ENCODE measurements at places on chromosomes 2 and 18.

GRCh38 chr2:232891621-232892071 is 21.6 kb downstream of the SNORC start:
- DNase-seq, result no peak

GRCh38 chr2:33168425-33168824 is 221.7 kb downstream of the LTBP1 start:
- DNase-seq, result no peak

DNA sequence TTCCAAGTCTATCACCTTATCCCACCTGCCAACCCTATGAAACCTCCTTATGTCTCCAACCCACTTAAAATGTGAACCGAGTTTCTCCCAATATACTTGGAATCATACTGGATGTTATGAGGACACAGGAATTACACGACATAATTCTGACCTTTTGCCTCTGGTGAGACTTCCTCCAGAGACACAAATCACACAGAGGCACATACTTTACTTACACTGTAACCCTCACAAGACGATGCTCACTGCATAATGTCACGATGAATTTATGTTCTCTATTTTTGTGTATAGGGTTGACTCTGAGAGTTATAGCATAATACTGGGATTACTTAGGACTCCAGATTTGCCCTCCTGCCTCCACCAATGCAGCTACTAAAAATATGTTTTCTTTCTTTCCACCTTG is 28.0 kb upstream of the SETBP1 start:
- no peak for DNase-seq

GRCh38 chr2:24359129-24360049 is 947 bp downstream of the ITSN2 start:
- peak; percentile 50 for DNase-seq

GRCh38 chr2:65939687-65940086 is 495.2 kb upstream of the MEIS1 start:
- DNase-seq, result no peak

DNA sequence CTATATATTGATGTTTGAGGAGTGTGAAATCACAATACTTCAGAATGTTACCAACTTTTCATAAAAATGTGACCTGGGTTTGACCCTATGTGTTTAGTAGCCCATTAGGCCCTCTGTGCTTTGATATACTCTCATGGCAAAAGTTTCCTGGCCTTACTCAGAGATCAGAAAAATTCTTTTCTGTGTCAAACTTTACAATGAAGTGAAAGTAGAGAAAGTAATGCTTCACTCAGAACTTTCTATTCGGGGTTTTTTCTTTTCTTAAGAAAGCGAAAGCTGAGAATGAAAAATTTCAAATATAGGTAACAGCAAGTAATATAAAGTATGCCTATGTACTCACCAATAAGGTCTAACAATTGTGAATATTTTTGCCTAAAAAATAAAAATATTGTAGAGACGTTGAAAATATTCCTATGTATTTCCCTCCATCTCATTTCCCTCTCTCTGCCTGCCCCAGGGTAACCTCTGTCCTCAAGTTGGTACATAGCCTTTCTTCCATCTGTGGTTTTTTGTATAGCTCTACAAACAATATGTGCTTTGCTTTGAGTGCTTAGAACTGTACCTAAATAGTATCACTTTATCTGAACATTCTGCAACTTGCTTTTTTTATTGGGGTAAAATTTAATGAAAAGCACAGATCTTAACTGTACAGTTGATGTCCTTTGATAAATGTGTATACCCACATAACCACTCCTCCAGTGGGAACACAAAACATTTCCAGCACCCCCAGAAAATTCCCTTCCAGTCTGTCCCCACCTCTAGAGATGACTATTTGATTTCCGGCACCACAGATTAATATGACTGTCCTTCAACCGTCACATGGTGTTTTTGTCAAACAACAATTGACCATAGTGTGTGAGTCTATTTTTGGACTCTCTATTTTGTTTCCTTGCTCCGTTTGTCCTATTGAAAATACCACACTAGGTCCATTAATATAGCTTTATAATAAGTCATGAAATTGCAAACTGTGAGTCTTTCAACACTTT is 10.3 kb upstream of the ACKR3 start:
- DNase-seq, result no peak

DNA sequence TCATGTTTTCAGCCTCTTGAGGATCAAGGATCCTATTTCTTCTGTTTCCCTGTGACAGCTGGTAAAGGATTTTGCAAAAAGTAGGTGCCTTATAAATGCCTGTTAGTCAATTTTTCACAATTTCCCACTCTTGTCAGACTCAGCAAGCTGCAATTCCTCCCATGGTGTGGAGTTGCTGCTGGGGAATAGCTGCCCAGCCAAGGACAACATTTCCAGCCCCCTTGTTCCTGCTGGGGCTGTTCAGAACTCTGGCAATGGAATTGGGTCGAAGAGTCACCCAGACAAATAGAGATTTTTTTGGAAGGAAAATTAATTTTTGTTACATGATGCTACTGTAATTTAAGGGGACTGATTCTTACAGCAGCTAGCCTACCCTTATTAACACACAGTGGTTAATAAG is 43.7 kb downstream of the FSHR start:
- DNase-seq, result no peak

- DNase-seq, result no peak
Observed at GRCh38 chr2:213787869-213788268, 503.6 kb downstream of the SPAG16 start.

- DNase-seq, result no peak
Observed at GRCh38 chr2:220660277-220661145, 911.6 kb downstream of the EPHA4 start.

- DNase-seq, result no peak
Observed at GRCh38 chr18:50166901-50167300, 28.0 kb downstream of the MYO5B start.

GRCh38 chr2:172554352-172555271 is 1.3 kb upstream of the PDK1 start:
- peak; percentile 25 for DNase-seq

DNA sequence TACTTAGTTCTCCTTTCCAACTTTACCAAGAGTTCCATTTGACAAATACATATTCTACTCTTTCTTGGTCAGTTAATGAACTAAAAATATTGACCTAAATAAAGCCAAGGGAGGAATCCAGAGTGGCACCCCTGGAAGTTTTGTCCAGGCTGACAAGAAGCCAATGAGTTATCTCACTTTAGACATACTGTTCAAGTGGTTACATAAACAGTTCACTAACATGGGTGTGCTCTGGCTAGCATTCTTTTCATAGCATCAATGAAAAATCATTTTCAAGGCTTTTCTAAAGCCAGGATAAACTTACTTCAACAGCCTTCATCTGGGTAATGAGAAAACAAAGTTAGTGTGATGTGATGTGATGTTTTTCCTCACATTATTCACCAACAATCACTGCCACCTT is 649.4 kb downstream of the TDRD15 start:
- DNase-seq, result no peak

- DNase-seq, result no peak
Observed at GRCh38 chr2:142306131-142306530, 175.3 kb upstream of the LRP1B start.

GRCh38 chr2:220273082-220273481 is 645.7 kb downstream of the SLC4A3 start:
- no peak for DNase-seq

DNA sequence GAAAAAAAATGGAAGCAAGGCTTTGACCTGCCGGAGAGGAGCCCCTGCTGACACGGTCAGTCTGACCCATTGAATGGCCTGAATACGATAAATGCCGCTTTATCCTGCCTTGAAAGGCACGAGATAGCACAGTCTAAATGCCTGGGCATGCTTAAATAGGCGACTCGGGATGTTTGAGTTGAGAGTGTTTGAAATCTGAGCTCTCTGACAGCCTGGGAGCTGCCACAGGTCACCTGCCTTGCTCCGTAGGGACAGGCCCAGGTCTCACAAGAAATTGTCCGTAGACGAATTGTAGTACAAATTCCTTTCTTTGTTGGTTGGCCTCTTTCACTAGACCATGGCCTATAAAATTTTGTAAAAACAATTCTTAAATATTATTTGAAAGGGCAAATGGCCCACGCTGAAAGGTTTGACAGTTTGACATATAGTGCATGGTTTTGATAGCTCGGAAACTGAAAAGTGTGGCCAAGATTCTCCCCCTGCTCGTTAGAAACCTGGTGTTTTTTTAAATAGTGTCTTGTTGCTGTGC is 72.8 kb downstream of the MEIS1 start:
- no peak for DNase-seq

DNA sequence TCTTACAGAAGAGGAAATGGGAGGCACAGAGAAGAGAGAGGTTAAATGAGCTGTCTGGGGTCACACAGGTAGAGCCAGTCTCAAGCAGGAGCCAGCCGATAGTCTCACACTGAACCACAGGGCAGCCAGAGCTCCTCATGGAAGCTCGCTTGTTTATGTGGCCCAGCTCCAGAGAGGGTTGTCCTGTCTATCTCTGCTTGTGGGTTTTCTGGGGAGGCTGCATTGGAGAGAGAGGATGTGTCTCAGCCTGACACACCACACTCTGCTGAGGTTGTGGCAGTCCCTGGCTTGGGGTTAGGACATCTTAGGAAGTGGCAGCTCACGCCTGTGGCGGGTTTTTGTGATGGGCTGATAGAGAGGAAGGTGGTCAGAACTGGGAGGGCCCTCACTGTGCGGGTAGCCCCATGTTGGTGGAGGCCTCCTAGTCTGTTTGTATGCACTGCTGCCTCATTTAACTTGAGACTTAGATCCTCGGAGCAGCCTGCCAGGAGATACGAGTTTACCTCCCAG is 52.3 kb downstream of the TCF7L1 start:
- DNase-seq, result peak; percentile 13

- no peak for DNase-seq
Observed at GRCh38 chr2:221817878-221818277, 245.8 kb upstream of the EPHA4 start.

- no peak for DNase-seq
Observed at GRCh38 chr2:96150007-96150640, 4.9 kb upstream of the DUSP2 start.

GRCh38 chr2:42721898-42722297 is 42.0 kb downstream of the OXER1 start:
- DNase-seq, result no peak

- no peak for DNase-seq
Observed at GRCh38 chr18:13374468-13375301, 156.1 kb downstream of the LDLRAD4 start.

- no peak for DNase-seq
Observed at GRCh38 chr2:209726311-209726710, 45.3 kb upstream of the UNC80 start.

GRCh38 chr2:127041259-127041970 is 65.5 kb downstream of the BIN1 start:
- DNase-seq, result no peak

DNA sequence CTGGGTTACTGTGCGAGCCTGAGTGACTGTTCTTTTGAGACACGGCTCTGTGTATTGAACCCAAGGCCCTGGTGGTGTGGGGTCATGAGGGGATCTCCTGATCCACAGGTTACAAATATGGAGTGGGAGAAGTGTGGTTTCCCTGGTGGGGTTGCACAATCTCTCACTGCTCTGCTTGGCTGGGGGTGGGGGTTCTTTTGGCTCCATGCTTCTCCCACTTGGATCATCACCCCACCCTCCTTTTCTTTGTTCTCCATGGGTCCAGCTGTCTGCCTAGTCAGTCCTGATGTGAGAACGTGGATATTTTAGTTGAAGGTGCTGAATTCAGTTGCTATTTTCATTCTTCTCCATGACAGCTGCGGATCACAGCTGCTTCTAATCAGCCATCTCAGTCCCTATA is 37.8 kb downstream of the AGPS start:
- DNase-seq, result no peak

DNA sequence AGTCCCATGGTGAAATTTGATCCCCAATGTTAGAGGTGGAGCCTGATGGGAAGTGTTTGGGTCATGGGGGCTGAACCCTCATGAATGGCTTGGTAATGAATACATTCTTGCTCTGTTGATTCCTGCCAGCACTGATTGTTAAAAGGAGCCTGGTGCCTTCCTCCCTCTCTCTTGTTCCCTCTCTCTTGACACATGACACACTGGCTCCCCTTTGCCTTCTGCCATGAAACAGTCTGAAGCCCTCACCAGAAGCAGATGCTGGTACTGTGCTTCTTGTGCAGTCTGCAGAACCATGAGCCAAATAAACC is 30.6 kb upstream of the EPC2 start:
- DNase-seq, result no peak

DNA sequence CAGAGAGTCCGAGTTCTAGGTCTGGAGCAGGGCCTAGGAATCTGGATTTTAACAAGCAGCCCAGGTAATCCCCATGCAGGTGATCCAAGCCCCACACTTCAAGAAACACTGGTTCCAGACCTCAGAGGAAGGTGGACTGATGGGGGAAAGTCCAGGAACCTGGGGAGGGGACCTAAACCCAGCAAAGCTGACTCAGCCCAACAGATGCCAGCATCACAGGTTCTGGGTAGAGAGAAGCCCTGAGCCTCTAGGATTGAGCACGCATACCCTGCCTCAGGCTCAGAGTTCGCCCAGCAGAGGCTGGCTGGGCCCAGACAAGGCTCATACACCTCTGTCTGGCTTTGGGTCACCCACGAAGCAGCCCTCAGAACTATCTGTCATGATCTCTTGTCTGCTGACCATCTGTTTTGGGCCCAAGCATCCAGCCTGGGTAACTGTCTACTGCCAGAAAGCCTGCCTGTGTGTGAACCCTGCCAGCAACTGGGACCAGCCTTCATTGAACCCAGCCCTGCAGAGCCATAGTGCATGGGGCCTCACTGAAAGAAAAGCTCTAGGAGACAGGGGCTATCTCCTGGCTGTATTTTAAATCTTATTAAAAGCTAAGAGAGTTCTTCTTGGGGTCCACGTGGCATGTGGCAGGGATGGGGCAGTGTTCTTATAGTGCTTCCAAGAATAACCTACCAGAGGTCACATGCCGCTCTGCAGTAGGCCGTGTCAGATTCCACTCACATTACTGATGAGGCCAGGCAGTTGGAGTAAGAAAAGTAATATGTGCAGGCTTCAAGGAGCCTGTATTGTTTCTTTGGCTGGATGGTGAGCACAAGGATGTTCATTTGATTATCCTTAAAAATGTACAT is 7.4 kb downstream of the TMEM127 start:
- no peak for DNase-seq

- DNase-seq, result no peak
Observed at GRCh38 chr2:11563784-11564666, 30.2 kb downstream of the GREB1 start.

DNA sequence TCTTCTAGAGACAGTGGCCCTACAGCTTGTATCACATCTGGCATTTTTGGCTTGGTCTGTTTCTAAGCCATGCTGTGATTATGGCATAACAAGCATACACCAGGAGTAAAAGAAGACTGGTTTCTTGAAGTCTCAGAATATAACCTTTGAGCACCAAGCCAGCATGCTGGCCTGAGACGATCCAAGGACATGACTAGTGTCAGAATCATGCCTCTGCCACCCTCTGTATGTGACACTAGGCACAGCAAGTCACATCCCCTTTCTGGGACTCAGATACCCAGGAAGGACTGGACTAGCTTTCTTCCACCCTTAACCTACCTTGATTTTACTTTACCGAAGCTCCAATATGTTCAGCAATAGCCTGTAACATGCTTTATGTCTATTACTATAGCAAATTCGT is 345.5 kb downstream of the SETBP1 start:
- DNase-seq, result peak; percentile 3

DNA sequence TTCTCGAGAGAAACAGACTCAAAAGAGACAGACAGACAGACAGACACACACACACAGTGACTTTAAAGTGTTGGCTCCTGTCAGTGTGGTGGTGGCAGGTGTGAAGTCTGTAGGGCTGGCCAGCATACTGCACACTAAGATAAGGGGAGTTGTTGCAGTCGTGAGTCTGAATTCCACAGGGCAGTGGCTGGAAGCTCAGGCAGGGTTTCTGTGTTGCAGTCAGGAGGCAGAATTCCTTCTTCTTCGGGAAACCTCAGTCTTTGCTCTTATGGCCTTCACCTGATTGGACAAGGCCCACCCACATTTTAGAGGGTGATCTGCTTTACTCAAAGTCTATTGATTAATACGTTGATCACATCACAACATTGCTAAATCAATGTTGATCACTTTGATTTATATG is 478.4 kb upstream of the HS6ST1 start:
- no peak for DNase-seq

Data from hematopoietic multipotent progenitor cell treated with erythropoietin and hydrocortisone succinate and interleukin-3 and kit ligand, for 6 days (in vitro differentiated cells).